ENCODE measurements at places on chromosomes 5 and 9.

DNA sequence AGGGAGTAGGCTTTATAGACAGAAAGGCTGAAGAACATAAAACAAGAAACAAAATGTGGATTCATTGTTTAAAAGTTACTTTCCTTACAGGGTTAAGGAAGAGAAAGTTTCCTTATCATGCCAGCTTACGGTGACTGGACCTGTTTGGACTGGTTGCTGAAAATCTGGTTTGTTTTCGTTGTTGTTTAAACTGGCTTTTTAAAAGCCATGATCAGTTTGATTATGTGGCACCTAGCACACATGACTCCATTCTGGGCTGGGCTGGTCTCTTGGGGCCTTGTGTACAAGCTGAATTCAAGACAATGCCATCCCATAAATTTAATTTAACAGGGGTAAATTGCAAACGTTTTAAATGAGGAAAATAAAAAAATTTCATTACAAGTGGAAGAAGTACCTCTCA is 18.4 kb upstream of the ZNF474 start:
- DNase-seq: no peak

- peak; percentile 2 for DNase-seq
Measured at GRCh38 chr9:118829334-118829733, 539.9 kb downstream of the BRINP1 start.

GRCh38 chr9:92617195-92617813 is 52.6 kb downstream of the IPPK start:
- DNase-seq: no peak

DNA sequence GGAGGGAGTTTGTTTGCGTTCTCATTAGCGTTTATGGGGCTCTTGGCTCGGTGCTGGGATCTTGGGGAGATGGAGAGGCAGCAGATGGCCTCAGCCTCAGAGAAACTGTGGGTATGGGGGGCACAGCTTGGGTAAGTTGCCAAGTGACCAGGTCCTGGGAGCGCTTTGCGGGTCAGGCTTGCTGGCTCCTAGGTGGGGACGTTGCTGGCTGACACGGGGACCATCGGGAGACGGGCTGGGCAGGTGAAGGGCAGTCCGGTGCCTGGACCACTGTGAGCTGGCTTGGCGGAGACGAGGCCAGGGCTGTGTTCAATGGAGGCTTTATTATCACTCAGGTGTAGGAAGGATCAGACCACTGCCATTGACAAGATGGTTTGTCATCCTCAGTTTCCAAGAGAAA is 30.0 kb downstream of the FGD3 start:
- no peak for DNase-seq

DNA sequence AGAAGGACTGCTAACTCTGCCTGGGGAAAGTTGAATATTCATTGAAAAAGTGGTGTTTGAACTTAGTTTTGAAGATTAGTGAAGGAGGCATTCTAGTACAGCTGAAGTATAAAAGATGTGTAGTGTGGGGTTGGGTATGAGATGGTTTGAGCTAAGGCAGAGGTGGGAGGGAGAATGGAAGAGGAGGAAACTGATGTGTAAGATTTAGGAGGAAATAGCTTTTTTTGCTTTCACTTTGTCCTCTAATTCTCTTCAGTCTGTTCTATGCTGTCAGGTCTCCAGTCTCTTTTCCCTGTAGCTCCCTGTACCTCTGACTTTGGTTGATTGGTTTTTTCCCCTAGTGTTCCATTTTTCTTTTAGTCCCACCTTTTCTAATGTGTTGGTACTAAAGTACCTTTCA is 9.0 kb downstream of the CREBRF start:
- DNase-seq: peak; percentile 49

DNA sequence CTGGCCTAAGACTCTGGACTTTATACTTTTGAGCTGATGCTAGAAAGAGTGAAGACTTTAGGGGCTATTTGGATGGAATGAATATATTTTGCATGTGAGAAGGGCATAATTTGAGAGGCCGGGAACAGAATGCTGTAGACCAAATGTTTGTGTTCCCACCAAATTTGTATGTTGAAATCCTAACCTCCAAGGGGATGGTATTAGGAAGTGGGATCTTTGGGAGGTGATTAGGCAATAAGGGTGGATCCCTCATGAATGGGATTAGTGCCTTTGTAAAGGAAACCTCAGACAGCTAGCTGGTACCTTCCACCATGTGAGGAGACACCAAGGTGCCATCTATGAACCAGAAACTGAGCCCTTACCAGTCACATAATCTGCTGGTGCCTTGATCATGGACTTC is 165.1 kb upstream of the S1PR3 start:
- DNase-seq: no peak

DNA sequence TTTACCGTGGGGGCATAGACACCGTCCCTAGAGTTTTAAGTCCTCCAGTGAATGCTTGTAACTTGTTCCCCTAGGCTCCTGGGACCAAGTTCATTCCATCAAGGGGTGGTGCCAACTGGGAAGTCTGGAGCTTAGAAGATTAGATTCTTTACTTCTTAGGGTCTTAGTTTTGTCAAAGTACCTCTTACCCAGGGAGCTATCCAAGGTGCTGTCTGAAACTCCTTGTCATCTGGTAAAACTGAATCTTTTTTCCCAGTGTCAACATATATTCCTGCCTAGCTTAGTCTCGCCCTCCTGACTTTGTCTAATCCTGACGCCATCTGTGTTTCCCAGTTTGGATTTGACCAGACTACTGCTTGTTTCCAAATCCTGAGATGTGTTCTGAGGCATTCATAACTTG is 41.6 kb downstream of the MAMDC2 start:
- DNase-seq: peak; percentile 18

DNA sequence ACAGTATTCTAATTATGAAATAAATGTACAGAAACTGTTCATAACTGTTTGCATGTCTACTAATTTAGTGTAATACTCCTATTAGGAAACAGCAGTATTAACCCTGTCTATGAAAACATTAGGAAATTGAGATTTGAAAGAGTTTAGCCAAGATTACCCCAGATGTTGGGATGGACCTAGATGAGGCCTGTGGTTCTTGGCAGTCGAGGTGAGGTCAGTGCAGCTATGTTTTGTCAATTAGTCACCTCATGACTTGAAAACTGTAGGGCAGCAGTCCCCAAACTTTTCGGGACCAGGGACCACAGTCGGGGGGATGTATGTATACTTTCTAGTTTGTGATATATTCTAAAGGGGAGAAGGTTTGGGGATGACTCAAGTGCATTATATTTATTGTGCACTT is 4.7 kb downstream of the LNPEP start:
- no peak for DNase-seq

- DNase-seq: no peak
Measured at GRCh38 chr9:113600871-113601614, 137.5 kb downstream of the RGS3 start.

DNA sequence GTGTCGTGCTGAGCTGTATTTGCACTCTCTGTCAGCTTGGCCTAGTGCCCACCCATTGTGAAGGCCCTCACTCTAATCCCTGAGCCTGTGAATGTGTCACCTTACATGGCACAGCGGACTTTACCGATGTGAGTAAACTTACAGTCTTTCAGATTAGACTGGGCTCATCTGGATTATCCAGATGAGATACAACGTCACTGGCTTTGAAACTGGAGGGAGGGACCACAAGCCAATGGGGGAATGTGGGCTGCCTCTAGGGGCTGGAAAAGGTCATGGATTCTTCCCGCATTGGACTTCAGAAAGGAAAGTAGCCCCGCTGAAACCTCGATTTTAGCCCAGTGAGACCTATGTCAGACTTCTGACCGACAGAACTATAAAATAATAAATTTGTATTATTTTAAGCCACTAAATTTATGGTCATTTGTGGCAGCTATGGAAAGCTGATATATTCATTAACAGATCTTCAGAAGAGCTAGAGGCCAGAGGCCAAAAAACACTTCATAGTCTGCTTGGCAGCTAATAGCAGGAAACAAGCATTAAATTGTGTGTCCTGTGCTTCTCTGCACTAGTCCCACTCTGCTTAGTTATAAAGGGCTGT is 139.0 kb upstream of the GAS1 start:
- no peak for DNase-seq

DNA sequence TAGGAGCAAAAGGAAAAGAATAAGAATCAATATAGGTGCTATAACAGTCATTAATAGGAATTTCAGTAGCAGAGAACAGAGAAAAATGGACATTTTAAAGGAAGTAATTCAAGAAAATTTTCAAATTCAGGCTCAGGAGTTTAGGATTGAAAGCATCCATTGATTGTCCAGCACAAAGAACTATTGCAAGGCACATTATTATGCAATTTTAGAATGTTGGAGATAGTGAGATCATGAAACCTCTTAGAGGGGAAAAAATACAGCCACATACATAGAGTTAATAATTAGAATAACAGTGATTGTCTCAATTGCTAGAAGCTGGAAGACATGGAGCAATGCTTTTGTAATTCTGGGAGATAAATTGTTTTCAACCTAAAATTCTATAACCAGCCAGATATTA is 31.5 kb downstream of the CNTLN start:
- DNase-seq: no peak
